Large intestine (tissue), 12 donors: ENCODE measurements at places on chromosomes 12 and 14.

DNA sequence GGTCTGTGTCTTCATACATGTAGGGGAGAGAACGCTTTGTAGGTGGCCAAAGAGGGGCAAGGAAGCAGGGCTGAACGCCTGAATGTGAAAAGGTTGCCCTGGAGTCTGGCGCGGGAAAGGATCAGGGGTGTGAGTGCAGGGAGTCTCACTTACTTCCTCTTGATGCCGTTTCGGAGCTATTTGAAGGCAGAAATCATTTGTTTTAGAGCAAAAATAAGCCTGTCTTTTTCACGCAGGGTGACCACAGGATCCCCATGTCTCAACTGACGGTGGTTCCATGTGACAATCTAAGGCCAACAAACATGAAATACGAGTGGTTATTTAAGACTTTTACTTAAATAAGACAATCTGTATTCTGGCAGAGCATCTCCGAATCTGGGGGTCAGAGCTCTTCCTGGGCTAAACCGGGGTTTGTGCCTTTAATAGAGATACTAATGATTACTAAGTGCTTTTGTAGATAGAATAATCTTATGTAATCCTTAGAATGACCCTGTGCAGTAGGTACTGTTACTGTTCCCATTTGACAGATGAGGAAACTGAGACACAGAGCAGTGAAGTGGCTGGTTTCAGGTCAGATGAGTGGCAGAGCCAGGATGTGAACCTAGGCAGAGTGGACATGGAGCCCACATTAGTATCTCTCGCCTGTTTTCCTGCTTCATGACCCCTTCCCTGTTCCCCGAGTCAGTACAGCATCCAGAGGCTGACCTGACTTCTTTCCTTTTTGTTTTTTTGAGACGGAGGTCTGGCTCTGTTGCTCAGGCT lies 1.9 kb downstream of the BRI3BP start:
- H3K4me1 ChIP-seq = peaks cover 6% of the 10 kb centered on the region
- H3K27ac ChIP-seq = peak overlapping the region; percentile 89
- no peaks in the 10 kb centered on the region for H3K36me3 ChIP-seq
- no peaks in the 10 kb centered on the region for H3K27me3 ChIP-seq
- H3K4me3 ChIP-seq = peak overlapping the region; percentile 71

DNA sequence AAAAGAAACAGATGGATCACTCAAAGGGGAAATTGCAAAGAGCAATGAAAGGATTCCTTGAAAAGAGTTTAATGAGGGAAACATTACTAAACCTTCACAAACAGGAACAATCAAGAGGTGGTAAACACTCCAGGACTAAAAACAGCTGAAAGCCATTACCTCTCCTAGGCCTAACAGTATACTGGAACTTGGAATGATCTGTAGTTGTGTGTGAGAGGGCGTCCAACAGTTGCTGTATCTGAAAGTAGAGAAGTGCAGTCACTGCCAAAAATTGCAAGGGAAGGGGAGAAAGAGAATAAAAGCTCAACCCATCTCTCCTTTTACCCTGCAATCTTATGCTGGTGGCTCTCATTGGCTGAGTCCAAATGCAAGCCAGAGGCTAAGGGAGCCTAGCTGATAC lies 17.0 kb upstream of the MIS18BP1 start:
- no peaks in the 10 kb centered on the region for H3K27me3 ChIP-seq
- DNase-seq = no peak
- no peak overlapping the region for H3K4me3 ChIP-seq
- no peaks in the 10 kb centered on the region for H3K36me3 ChIP-seq
- H3K27ac ChIP-seq = no peak overlapping the region

DNA sequence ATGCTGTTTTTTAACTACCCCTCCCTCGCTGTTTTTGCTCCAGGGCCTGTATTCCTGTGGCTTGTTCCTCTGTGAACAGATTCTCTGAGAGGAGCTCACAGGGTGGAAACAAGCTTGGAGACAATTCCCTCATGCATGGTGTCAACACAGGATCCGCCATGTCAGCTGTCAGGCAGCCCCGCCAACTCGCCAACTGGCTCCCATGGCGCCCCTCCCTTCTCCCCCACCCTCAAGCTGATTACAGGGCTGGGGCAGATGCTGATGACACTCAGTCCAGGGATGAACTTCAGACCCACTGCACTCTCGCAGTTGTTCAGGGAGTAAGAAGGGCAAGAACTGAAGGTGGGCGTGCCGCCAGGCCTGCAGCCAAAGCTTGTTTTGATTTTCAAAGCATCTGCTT lies 229.9 kb downstream of the NTF3 start:
- no peak overlapping the region for H3K27ac ChIP-seq
- no peaks in the 10 kb centered on the region for H3K4me1 ChIP-seq
- no peak overlapping the region for H3K4me3 ChIP-seq
- DNase-seq = peak; percentile 69
- no peaks in the 10 kb centered on the region for H3K27me3 ChIP-seq

DNA sequence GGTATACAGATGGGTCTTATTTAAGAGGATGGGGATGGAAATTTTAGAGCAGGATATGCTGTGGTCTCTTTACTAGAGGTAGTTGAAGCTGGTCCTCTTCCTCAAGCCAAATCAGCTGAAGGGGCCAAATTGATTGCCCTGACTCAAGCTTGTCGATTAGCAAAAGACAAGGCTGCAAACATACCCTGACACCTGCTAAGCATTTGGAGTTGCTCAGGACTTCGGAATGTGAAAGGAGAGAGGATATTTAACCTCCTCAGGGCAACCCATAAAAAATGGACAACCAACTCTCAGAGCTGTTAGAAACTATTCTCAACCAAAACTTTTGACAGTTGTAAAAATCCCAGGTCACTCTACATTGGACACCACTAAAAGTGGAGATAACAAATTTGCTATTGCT lies 15.6 kb downstream of the PTGDR start:
- no peaks in the 10 kb centered on the region for H3K27me3 ChIP-seq
- no peaks in the 10 kb centered on the region for H3K36me3 ChIP-seq
- no peak overlapping the region for H3K27ac ChIP-seq
- H3K4me3 ChIP-seq = no peak overlapping the region
- no peak for DNase-seq

GRCh38 chr14:69314327-69314726 lies 54.4 kb downstream of the GALNT16 start:
- no peaks in the 10 kb centered on the region for H3K36me3 ChIP-seq
- H3K27ac ChIP-seq = no peak overlapping the region
- DNase-seq = no peak
- no peaks in the 10 kb centered on the region for H3K4me1 ChIP-seq
- H3K27me3 ChIP-seq = no peaks in the 10 kb centered on the region

DNA sequence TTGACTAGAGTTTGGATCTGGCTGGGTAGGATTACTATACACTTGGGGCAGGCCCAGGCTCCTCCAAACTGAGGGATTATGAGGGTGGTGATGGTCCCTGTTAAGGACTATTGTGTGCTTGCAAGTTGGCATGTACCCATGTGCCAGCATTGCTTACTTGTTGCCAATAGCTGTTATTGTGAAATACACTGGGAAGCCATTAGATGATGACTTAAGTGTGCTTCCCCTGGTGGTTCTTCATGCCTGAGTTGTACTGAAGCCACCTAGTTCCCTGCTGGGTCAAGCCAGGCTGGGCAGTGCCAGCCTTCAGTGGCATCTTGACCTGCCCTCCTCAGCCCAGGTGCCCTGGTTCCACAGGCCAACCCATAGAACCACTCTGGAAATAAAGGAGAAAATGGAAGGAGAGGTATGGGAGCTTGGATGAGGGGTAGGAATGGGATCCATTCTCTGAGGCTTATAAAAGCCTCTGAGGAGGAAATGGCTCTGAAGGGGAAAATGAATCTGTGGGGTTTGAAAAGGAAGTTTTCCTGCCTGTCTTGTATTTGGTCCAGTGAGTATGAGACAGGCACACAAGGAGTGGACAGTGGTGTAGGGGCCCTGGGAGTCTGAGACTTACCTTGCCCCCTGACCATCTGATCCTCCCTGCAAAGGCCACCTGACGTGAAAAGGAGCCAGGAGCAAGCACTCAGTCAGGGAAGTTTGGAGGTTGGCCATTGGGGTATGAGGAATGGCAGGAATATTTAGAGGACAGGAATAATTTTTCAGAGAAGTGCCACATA lies 724 bp downstream of the LTB4R start:
- no peak for DNase-seq
- no peak overlapping the region for H3K4me3 ChIP-seq
- peaks cover 21% of the 10 kb centered on the region for H3K27me3 ChIP-seq
- no peak overlapping the region for H3K27ac ChIP-seq
- H3K36me3 ChIP-seq = peaks cover 2% of the 10 kb centered on the region

DNA sequence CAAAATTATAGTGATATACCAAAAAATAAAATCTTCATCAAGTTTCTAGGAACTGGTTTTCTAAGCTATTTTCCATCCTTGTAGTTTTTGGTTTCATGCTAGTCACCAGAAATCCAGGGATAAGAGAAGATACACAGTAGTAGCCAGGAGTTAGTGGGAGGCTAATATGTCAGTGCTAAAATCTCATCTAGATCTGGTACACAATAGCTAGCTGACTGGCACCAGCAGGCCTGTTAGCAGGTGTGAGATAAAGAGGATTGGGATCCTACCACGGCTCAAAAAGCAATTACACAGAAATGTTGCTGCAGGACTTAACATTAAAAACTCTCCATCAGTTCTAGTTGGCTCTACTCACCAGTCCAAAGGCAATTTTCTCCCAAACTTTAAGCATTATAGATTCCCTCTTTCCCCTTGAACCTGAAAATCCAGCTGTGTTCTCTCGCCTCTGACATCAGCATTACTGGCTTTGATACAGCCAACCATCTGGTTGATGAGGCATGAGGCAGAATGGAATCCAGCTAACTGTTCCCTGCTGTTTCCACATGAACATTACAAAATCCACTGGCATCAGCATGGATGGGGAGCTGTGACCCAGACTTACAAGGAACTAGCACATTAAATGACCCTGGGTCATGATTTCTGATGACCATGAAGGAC lies 41.8 kb upstream of the CCDC196 start:
- H3K27ac ChIP-seq = no peak overlapping the region
- H3K36me3 ChIP-seq = no peaks in the 10 kb centered on the region
- peak; percentile 9 for DNase-seq
- H3K27me3 ChIP-seq = no peaks in the 10 kb centered on the region

GRCh38 chr14:53701108-53701875 lies 255.3 kb downstream of the BMP4 start:
- DNase-seq = no peak
- no peaks in the 10 kb centered on the region for H3K4me1 ChIP-seq
- H3K27me3 ChIP-seq = no peaks in the 10 kb centered on the region
- H3K27ac ChIP-seq = no peak overlapping the region

DNA sequence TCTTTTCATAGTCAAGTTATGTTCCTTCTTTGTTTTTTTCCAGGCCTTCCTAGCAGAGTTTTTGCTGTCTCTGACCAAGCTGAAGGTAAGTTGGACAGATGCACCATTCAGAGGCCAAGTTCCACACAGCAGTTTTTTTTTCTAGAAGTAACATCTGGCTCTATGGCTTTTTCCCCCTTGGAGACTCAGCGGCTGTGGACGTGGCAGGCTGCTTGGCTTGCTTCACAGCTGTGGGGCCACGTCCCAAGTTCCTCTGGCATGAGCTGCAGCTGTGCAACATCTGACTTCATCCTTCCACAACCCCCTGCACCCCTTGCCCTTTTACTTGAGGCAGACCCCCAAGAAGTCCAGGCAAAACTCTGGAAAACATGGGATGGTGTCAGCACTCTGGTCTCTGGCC lies 24.2 kb upstream of the RHOJ start:
- H3K4me3 ChIP-seq = no peak overlapping the region
- no peaks in the 10 kb centered on the region for H3K36me3 ChIP-seq
- no peaks in the 10 kb centered on the region for H3K27me3 ChIP-seq
- no peaks in the 10 kb centered on the region for H3K4me1 ChIP-seq
- DNase-seq = no peak

DNA sequence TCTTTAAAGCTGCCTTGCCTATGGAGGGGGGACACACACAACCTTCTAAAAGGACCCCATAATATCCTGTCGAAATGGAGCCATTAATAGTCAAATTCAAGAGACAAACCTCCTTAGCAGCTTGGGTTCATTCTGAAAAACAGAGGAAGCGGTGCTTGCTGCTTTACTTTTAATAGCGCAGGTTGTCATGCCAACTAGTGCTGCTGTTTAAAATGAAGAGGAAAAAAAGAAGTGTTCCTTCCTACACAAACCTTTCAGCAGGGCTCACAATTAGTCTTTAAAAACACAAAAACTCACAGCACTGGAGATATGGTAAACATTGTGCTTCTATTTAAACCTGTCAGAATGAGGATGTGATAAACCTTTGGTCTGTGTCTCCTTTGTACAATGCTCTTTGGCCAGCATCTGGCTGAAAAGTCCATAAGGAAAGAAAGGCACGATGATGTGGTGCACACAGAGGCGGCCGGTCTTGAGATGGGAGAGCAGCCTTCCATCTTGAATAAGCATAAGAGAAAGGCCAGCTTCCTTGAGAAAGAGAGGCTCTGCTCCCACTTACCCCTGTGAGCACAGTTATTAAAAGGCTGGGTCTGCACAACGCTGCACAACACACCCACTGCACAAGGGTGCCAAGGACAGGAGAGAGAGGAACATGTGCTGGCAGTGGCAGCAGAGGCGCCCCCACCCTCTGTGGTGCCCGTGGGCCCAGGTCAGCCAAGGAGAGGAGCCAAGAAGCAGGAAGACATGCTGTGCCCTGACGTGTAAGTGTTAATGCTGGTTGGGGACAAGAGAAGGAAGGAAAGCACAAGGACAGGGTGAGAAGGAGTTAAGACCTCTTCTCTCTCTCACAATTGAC lies 144.6 kb downstream of the TTC7B start:
- H3K4me3 ChIP-seq = no peak overlapping the region
- H3K36me3 ChIP-seq = no peaks in the 10 kb centered on the region
- H3K4me1 ChIP-seq = no peaks in the 10 kb centered on the region
- no peaks in the 10 kb centered on the region for H3K27me3 ChIP-seq

- peaks cover 16% of the 10 kb centered on the region for H3K4me1 ChIP-seq
- DNase-seq = peak; percentile 69
- no peak overlapping the region for H3K4me3 ChIP-seq
- H3K27me3 ChIP-seq = no peaks in the 10 kb centered on the region
- peaks cover 29% of the 10 kb centered on the region for H3K36me3 ChIP-seq
Measured at GRCh38 chr12:109967383-109968031, 28.7 kb downstream of the GIT2 start.

GRCh38 chr12:80045594-80045993 lies 53.7 kb upstream of the OTOGL start:
- H3K27ac ChIP-seq = no peak overlapping the region
- DNase-seq = no peak
- no peaks in the 10 kb centered on the region for H3K27me3 ChIP-seq
- H3K4me1 ChIP-seq = no peaks in the 10 kb centered on the region

DNA sequence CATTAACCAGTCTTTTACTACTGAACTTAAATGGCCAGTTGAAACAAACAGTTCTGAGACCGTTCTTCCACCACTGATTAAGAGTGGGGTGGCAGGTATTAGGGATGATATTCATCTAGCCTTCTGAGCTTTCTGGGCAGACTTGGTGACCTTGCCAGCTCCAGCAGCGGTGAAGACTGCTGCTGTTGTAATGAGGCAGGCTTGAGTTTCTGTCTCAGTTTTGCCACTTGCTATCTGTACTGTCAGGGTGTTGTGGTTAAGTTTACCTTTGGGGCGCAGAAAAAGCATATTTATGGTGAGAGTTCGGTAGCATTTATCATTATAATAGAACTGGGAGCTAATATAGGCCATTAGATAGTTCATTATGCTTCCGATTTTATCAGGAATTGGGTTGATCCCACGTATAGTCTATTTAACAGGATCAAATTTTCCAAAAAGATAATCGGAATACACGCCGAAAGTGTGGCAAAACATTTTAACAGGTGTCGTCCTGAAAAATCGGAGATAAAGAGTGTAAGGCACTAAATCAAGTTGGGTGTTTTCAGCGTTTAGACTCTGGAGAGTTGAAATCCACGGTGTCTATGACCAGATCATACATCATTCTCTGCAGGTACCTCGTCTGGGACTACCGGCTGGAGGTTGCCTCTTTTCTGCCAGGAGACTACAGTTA lies 688 bp upstream of the NECAP1 start:
- peak overlapping the region; percentile 99 for H3K27ac ChIP-seq
- H3K27me3 ChIP-seq = no peaks in the 10 kb centered on the region
- peak overlapping the region; percentile 79 for H3K4me3 ChIP-seq
- H3K4me1 ChIP-seq = no peaks in the 10 kb centered on the region
